ENCODE measurements at places on chromosomes 2 and 18. TPM values are rescaled to one million over a fixed set of nuclear protein-coding genes. Genes with fewer than 3 reads are reported as not detected.

The SERPINB10 gene
- total RNA-seq, result not detected

The COLEC11 gene
- 2.3 TPM for total RNA-seq

The BOLL gene
- total RNA-seq, result not detected

The IHH gene
- 1.4 TPM for total RNA-seq

The REG3A gene
- total RNA-seq, result not detected

The DNPEP gene
- total RNA-seq, result 141 TPM

The C2orf15 gene
- not detected for total RNA-seq

The TPO gene
- total RNA-seq, result not detected

The IER3IP1 gene
- total RNA-seq, result 10.5 TPM

GRCh38 chr2:191724015-191724414, 46.1 kb downstream of the NABP1 start:
- no peak for DNase-seq

GRCh38 chr2:181658444-181658843, 1.5 kb upstream of the CERKL start:
- no peak for DNase-seq

- DNase-seq, result no peak
These were observed 2.2 kb downstream of the CNOT9 start for GRCh38 chr2:218570850-218571249.

DNA sequence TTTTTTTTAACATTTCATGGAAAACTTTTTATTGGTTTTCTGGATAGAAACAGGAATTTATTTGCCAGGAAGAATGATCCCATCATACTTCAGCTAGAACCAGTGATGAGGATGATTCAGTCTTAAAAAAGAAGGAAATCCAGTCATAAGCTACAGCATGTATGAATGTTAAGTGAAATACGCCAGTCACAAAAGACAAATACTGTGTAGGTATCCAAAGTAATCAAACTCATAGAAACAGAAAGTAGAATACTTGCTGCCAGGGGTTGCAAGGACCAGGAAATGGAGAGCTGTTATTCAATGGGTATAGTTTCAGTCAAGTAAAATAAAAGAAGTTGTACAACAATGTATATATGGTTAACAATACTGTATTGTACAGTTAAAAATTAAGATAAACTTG, 21.3 kb downstream of the PSME4 start:
- no peak for DNase-seq
